Heart left ventricle (tissue), 16 donors: ENCODE measurements at places on chromosomes 13 and 19. TPM values are rescaled to one million over a fixed set of nuclear protein-coding genes. Genes with fewer than 3 reads are reported as not detected.
A peak's percentile ranks its signal among the peaks of the same experiment; 100 is the strongest.

DNA sequence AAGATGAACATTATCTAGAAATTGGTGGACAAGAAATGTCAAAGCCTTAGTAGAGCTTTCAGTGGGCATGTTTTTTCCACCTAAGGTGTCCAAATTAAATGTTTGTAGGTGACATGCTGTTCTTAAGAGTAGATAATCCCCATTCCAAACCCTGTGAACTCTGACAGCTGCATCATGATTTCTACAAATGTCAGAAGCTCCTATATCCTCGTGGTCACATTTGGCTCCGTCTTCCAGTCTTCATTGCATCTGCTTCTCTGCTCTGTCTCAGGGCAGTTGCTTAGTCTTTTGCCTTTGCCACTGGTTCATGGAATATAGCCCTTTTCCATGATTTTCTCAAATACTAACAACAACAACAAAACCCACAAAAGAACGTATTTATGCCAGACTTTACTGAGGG, 234.5 kb downstream of the DLEU7 start:
- no peak for DNase-seq

- DNase-seq: peak; percentile 82
Measured at GRCh38 chr19:36151144-36152018, 866 bp downstream of the COX7A1 start.

Gene ZNF541
- total RNA-seq: 0.63 TPM

GRCh38 chr19:54517483-54517882, 14.9 kb downstream of the LAIR2 start:
- no peak for DNase-seq

DNA sequence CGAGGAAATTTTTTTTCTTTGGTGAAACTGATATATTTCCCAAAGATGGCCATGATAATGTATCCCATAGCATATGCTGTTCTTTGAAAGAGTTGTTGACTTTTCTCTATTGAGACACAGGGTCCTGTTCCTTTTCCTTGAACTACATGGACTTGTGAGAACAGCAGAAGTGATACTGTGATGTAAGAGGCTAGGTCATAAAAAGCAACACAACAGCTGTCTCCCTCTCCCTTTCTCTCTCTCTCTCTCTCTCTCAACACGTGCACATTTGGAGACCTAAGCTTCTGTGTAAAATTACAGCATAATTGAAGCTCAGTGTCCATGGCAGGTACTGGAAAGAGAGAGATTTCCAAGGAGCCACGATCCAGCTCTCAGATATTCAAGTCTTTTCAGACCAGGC, 1712.4 kb downstream of the EFNB2 start:
- no peak for DNase-seq

Gene ZNF90
- 0.25 TPM for total RNA-seq

Gene ZNF415
- 22.2 TPM for total RNA-seq

Gene GRWD1
- 15.1 TPM for total RNA-seq

Gene DMRTC2
- not detected for total RNA-seq

Gene PALM3
- 0.32 TPM for total RNA-seq

Gene SBK3
- total RNA-seq: 14.0 TPM

Gene ATXN8OS
- total RNA-seq: not detected

GRCh38 chr19:44142059-44142433, 692 bp downstream of the ZNF234 start:
- no peak for DNase-seq

Gene ZNF154
- total RNA-seq: 4.3 TPM

Gene HIF3A
- total RNA-seq: 33.3 TPM

Gene URI1
- 53.7 TPM for total RNA-seq

DNA sequence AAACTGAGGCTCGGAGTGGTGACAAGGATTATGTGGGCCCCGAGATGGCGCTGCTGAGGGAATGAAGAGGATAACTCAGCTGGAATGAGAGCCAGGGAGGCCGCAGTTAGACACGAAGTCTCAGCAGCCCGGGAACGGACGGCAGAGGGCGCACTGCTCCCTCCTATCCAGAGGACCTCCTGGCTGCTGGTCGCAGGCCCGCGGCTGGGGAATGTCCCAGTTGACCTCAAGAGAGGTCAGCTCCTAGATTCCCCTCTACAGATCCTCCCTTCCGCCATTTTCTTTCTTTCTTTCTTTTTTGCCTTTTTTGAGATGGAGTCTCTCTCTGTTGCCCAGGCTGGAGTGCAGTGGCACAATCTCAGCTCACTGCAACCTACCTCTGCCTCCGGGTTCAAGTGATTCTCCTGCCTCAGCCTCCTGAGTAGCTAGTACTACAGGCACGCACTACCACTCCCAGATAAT, 24.1 kb upstream of the ASPDH start:
- DNase-seq: peak; percentile 86

GRCh38 chr13:110799246-110800236, 86.0 kb downstream of the ING1 start:
- DNase-seq: peak; percentile 64

DNA sequence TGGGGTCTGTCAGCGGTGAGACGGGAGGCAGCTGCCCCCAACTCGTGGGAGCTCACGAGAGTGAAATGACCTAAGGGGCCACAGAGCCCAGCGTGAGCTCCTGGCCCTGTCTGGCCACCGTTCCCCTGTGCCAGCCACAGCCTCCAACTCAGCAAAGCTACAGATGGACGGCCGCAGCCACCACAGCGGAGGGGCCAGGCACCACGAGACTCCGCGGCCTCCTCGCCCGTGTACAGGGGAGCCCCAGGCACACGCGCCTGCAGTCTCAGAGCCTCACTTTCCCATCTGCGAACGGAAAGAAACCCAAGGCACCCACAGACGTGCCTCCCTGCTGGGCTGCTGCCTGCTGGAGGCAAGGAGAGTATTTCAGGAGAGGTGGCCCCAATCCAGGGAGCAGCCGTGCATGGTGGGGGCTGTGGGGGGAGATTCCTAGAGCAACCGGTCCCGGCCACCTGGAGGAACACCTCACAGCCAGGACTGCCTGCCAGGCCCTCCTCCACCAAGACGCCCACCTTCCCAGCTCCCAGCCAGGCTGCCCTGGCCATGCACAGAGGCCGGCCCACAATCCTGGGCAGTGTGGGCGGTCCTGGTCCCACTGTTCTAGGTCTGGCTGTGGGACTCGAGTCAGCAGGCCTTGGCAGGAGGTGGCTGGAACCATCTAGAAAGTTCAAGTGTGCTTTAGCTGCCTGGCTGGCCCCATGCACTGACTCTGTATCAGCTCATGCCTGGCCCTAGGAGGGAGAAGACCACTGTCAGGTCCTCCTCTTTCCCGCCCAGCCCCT, 1.9 kb downstream of the MKNK2 start:
- DNase-seq: no peak

Gene KIR2DL1
- not detected for total RNA-seq

GRCh38 chr19:27751044-27751391, 1461.9 kb downstream of the UQCRFS1 start:
- DNase-seq: no peak

- no peak for DNase-seq
Measured at GRCh38 chr13:20254076-20254475, 22.0 kb upstream of the GJB6 start.

DNA sequence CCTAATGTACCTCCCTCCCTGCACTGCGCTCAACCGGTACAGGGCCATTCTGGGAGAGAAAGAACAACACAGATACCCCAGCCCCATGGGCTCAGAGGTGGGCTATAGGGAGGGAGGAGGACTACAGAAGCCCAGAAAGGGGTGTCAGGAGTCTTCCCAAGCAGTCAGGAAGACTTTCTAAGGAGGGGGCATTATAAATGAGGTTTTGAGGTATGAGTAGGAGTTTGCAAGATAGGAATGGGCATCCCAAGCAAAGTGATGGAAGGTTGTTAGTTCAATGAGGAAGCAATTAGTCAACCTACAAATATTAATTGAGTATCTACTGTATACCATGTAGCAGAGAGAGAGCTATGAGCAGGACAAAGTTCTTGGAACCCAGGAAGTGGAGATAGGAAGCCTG, 6.3 kb upstream of the B3GNT3 start:
- DNase-seq: no peak

GRCh38 chr13:87827479-87827878, 156.3 kb downstream of the SLITRK5 start:
- no peak for DNase-seq

Gene C19orf85
- total RNA-seq: not detected

GRCh38 chr13:33011828-33012470, 4.3 kb upstream of the KL start:
- DNase-seq: no peak

Gene DACH1
- total RNA-seq: 3.4 TPM

DNA sequence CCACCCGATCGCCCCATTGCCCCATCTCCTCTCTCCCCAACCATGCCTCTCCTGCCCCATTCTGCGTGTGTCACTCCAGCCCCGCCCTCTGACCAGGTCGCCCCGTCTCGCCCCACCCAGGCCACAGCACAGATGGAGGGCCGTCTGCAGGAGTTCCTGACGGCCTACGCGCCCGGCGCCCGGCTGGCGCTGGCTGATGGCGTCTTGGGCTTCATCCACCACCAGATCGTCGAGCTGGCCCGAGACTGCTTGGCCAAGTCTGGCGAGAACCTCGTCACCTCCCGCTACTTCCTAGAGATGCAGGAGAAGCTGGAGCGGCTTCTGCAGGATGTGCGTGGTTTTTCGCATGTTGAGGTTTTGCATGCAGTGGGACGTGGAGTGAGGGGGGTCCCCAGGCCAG, 26.2 kb downstream of the MAST3 start:
- no peak for DNase-seq

GRCh38 chr13:102472650-102473049, 70.8 kb upstream of the FGF14 start:
- no peak for DNase-seq

- DNase-seq: no peak
Measured at GRCh38 chr13:24875566-24875965, 111.6 kb downstream of the RNF17 start.

Gene ZNF564
- total RNA-seq: 9.9 TPM

DNA sequence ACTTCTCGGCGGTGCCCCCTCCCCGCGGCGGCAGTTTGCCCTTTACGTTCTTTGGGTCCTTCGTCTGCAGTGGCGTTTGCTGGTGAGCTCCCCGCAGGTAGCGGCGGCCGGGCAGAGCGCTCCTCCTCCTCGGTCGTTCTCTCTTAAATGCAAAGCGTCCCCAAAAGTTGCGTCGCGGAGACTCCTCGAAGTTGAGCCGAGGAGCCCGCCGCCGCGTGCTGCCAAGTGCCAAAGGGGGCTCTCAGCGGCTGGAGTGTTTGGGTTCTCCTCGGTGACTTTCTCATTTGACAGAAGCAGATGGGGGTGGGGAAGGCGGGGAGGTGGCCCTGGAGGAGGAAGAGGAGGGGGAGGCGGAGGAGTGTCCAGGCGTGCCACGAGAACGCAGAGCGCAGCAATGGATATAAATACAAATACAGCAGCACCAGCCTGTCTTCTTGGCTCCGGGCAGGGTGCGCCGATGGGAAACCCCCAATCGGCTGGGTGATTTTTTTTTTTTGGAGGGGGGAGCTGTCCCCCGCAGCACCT, at the start of gene SOX21:
SOX21 (minus strand) TSS at position 259 of the 525 bp plus-strand sequence. CDS start 496 bp downstream, outside the sequence.
- DNase-seq: no peak

GRCh38 chr19:23867895-23868294, 46.8 kb upstream of the ZNF726 start:
- DNase-seq: no peak

DNA sequence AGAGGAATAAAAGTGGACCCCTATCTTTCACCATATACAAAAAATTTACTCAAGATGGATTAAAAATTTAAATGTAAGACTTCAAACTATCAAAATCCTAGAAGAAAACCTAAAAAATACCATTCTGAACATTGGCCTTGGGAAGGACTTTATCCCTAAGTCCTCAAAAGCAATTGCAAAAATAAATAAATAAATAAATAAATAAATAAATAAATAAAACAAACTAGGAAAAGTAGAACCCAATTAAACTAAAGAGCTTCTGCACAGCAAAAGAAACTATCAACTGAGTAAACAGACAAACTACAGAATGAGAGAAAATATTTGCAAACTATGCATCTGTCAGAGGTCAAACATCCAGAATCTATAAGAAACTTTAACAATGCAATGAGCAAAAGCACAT, 874.9 kb upstream of the PCDH20 start:
- no peak for DNase-seq

DNA sequence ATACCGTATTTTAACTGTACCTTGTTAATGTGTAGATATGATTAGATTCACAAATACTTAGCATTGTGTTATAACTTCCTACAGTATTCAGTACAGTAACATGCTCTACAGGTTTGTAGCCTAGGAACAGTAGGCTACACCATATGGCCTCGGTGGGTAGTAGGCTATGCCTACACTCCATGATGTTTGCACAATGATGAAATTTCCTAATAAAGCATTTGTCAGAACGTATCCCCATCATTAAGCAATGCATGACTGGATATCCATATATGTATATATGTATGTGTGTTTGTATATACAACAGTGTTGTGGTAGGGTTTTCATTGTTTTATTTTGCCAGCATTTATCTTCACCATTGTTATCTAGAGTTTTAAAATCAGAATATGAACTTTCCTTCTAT, 119.4 kb downstream of the SLC7A1 start:
- no peak for DNase-seq

- no peak for DNase-seq
Measured at GRCh38 chr19:40923934-40924391, 41.9 kb upstream of the CYP2A7 start.

- DNase-seq: no peak
Measured at GRCh38 chr19:35000647-35001501, 751 bp downstream of the GRAMD1A start.

- peak; percentile 43 for DNase-seq
Measured at GRCh38 chr19:55179606-55180484, at the start of gene SYT5. TSS of gene SYT5 (minus strand) at chr19:55180289. CDS start at chr19:55179041, 1,248 bp downstream.

DNA sequence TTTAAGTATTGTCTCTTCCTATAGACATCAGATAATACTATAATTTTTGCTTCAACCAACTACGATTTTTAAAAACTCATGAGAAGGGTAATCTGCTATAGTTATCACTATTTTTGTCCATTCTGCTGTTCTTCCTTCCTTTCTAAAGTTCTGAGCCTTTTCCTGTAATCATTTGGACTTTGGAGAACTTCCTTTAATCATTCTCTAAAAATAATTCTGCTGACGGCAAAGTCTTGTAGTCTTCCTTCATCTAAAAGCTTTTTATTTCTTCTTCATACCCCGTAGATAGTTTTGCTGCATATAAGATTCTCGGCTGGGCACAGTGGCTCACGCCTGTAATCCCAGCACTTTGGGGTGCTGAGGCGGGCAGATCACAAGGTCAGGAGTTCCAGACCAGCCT, 5.1 kb upstream of the FCGBP start:
- DNase-seq: no peak

GRCh38 chr19:4660993-4661392, 9.1 kb downstream of the MYDGF start:
- DNase-seq: no peak

Gene DLEU7
- total RNA-seq: 0.36 TPM

DNA sequence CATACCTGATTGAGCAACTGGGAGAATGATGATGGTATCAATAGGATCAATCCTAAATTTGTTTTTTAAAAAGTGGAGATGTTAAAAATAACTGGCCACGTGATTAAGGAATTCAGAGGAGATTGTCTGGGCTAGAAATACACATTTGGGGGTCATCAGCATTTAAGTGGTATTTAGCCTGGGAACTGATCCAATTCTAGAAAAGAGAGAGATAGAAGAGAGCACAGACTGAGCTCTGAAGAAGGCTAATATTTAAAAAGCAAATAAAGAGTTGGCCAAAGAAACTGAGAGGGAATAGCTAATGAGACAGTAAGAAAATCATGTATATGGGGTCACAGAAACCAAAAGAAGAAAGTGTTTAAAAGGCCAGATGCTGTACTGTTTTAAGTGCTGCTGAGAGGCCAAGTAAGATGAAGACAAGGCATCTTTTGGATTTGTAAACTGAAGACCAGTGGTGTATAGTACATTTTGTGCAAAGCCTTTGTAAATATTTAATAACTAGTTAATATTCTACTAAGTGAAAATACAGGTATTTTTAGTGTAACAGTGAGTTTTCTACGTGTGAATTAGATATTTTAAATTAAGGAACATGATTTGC, 40.2 kb downstream of the UBL3 start:
- no peak for DNase-seq
